ENCODE measurements at places on chromosomes 5 and 9.

GRCh38 chr5:1799110-1799601, 481 bp downstream of the MRPL36 start:
- DNase-seq: no peak

- no peak for DNase-seq
Measured at GRCh38 chr5:169934990-169935389, 45.3 kb downstream of the INSYN2B start.

- DNase-seq: no peak
Measured at GRCh38 chr5:92775711-92776615, 805.1 kb downstream of the NR2F1-AS1 start.

DNA sequence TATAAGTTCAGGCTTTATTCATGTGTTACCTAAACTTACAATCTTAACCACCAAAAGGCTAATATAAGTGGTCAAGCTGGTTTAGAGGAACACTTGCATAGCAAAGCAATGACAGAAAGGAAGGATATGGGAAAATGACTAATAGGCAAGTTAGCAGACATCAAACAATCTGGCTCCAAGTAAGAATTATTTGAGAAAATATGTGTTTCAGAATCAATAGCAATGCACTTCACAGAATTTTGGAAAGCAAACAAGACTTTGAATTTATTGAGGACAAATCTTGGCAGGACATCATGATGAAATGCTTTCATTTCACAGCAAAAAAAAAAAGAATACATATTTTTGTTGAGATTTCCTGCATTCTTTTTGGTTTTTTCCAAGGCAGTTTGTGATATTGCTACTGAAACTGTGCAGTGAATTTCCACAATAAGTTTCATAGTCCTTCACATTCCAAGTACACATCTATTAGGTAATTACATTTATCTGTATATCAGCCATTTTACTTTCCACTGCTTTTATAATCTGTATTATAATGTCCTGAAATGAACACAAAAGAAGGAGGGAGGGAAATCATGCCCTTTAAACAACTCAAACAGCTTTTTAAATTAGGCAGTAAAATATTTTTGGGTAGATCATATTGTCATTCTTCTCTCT, 417.9 kb downstream of the NR2F1-AS1 start:
- DNase-seq: no peak

DNA sequence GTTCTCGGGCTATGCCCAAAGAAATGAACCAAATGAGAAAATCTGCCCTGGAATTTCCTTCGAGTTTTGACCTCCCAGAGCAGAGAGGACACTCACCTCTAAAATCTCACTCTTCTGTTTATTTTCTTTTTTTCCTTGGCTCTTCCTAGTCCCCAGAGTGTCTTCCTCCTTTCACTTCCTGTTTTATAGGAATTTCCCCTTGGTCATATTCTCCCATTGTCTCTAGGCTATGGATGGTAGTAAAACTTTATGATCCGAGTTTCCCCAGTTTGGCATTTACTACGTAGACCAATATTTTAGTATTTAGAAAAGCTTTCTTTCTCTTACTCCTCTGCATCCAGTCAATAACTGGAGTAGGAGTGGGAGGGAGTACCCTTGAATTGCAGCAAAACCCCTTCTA, 354.5 kb upstream of the ZNF608 start:
- DNase-seq: no peak

GRCh38 chr9:97545486-97545885, 44.0 kb downstream of the TMOD1 start:
- DNase-seq: no peak

GRCh38 chr9:134964271-134965055, 46.8 kb upstream of the FCN1 start:
- DNase-seq: no peak

DNA sequence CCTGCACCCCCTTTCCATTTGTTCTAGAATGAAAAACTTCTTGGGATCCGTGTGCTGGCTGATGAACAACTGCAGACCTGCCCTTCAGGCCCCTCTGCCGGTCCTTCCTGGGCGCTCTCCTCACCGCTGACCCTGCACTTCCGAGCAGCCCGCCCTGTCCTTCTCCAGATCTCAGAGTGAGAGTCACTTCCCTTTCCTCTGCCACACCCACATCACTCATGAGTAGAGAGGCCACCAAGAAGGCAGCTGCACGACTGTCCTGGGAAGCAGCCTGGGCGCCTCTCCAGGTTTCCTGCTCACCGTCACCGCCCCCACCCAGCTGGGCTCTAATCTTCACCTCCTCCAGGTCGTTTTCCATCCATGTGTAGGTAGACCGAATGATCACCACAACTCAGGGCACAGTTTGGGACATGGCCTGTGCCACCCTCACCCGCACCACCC, 35.0 kb upstream of the NSMF start:
- peak; percentile 54 for DNase-seq

DNA sequence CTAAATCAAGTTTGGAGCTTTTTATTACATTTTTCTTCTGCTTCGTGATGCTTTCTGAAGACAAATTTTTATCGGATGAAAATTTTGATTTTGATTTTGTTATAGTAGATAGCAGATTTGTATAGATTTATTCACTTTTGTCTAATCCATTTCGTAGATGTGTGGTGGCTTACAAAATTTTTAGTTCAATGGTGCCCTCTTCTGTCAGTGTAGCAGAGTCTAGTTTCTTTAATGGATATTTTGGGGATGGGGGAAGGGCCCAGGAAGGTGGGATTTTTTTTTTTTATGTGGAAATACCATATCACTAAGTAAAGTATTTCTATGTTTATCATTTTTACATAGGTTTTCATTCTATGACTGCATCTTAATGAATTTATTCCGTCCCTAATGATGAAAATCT, 259.9 kb upstream of the TARS1 start:
- peak; percentile 41 for DNase-seq
